Stimulated activated CD4-positive, alpha-beta T cell treated with anti-CD3 and anti-CD28 coated beads, Interleukin-1b, Interleukin-23, amount 100 ng/mL, for 1 hour (primary cell): ENCODE measurements at places on chromosomes 1 and 21.

- DNase-seq = no peak
Measured at GRCh38 chr1:61158591-61158990, 76.2 kb downstream of the NFIA start.

- no peak for DNase-seq
Measured at GRCh38 chr1:167541610-167542009, 12.0 kb downstream of the CREG1 start.

DNA sequence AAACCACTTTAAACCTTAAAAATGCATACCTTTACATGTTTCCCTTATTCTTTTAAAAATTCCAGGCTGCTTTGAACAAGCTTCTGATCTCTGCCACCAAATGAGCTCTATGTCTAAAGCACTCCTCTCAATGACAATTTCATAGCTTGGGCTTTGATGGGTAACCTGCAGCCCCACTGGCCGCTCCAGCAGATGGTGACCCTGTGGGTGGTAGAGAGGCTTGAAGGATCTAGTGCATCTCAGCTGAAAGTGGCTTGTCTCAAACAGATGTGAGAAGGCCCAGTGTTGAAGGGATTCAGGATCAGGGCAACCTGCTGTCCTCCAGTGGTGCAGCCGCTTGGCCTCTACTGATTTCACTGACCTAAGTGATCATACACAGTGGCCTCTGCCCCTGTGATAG is 84.7 kb upstream of the IRF2BP2 start:
- no peak for DNase-seq

- DNase-seq = no peak
Measured at GRCh38 chr1:162305969-162306368, 70.7 kb downstream of the SPATA46 start.

DNA sequence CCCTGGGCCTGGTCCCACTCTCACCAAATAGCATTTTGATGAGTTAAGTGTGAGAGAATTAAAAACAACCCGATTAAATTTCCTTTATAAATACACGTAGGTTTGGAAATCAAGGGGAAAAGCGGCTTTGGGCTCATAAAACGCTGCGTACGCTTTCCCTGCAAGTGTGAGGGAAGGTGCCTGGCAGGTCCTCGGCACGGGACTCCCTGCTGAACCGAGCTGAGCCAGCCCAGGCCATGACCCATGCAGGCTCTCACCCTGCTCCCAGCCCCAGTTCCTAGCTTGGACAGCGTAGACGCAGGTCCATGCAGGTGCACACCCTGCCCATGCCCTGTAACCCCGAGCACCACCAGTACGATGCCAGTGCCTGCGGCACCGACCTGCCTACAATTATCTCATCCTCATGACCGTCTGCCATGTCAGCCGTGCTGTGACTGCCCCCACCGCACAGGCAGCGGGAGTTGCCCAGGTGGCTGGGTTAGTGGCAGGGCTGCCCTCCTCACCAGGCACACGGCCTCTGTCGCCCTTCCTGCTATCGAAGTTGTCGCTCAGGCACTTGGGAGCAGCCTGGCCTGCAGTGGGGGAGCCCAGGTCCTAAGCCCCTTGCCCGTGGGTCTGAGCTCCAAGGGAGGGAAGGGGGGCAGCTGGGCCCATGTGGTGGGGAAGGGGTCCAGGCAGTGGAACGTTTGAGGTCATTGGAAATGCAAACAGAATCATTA is 41.0 kb upstream of the ACTRT2 start:
- DNase-seq = no peak

DNA sequence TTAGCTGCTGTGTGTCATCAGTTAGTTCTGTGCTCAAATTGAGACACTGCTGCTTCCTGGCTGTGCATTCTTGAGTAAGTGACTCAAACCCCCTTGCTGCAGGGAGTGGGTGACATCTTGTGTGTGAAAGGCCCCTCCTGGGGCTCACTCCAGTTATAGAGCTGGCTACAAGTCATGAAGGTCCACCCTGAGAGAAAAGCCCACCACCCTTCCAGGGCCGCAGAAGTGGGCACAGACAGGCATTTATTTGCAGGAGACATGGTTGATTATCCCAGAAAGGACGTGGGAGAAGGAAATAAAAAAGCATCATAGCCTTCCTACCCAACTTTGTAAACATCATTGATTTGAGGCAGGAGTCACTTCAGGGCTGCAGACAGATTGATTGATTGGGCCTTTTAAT is 550.6 kb downstream of the MATN1 start:
- DNase-seq = no peak

DNA sequence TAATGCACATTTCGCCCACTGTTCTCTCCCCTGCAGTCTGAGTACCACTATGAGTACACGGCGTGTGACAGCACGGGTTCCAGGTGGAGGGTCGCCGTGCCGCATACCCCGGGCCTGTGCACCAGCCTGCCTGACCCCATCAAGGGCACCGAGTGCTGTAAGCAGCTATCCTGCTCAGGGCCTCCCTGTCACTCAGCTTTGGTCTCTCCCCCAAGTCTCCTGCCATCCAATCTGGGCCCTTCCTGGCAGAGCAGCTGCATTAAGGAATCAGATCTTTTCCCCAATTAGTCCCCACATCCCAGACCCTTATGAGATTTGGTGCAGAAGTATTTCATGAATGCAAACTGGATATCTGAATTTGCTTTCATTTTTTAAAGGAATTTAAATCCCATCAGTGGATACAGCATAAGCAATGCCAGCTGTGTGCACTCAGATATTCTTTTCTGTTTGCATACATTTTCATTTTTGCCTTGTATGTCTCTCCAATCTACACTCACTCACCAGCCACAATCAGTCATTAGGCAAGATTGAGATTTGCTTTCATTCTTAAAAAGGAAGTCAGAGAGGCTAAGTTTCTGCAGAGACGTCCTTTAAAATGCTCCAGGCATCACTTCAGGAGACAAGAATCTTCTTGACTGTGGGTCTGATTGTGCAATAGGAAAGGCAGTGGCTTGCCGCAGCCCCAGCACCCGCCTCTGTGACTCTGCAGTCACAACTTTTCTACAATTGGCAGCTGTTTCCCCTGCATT is 48.1 kb downstream of the ELAPOR1 start:
- DNase-seq = no peak

DNA sequence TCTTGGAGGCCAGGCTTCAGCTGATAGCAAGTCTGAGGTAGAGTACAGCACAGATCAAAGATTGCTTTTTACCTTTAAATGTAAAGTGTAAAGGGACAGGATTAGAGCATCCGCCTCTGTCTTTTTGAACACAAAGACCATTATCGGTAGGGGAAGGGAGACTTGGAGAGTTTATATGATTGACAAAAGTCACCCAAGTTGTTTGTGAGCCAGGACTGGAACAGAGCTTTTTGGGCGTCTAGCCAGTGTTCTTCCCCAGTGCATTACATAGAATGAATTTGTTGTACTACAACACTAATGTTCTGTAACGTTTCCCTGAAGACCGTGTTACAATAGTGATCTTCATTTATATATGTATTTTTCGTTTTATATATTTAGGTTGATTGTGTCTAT is 9.3 kb upstream of the PIGC start:
- DNase-seq = no peak

- no peak for DNase-seq
Measured at GRCh38 chr1:86741947-86742572, 37.7 kb downstream of the SH3GLB1 start.

GRCh38 chr1:215376544-215377264 is 190.4 kb upstream of the KCTD3 start:
- DNase-seq = no peak

- DNase-seq = no peak
Measured at GRCh38 chr1:197951089-197951488, 33.9 kb downstream of the LHX9 start.

DNA sequence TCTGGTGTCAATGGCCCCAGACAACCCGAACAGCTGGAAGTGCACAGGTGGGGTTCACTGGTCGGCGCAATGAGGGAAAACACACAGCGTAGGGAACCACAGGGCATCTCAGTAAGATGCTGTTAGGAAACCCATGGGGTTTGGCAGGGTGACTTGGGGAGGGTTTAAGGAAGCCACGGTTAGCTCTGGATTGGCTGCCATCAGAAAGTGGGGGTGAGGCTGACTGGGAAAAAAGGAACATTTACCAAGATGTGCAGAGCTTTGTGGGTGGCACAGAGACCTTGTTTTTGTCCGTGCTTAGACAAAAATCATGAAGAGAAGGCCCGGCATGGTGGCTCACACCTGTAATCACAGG is 11.0 kb downstream of the ALDH4A1 start:
- no peak for DNase-seq

DNA sequence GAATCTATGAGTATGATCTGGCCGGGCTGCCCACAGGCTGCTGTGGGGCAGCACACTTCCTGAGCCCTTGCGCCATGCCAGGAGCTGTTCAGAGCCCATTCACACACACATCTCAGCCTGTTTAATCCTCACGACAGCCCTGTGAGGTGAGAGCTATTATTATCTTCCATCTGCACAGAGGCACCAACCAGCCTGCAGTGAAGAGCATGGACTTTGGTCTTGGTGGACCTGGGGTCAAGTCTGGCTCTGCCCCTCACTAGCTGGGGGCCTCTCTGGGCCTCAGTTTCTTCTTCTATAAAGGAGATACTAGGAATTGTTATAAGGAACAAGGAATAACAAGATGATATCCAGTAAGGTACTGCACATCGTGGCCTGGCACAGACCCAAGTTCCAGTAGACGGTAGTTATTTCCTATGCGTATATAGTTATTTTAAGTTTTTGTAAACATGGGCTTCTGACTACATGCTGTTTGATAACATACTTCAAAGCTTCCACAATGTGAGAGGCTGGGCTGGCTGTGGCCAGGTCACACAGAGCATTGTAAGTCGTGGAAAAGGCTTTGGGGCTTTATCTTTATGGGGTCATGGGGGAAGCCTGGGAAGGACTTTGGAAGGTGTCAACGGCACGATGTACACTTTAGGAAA is 3.4 kb upstream of the PADI2 start:
- no peak for DNase-seq

DNA sequence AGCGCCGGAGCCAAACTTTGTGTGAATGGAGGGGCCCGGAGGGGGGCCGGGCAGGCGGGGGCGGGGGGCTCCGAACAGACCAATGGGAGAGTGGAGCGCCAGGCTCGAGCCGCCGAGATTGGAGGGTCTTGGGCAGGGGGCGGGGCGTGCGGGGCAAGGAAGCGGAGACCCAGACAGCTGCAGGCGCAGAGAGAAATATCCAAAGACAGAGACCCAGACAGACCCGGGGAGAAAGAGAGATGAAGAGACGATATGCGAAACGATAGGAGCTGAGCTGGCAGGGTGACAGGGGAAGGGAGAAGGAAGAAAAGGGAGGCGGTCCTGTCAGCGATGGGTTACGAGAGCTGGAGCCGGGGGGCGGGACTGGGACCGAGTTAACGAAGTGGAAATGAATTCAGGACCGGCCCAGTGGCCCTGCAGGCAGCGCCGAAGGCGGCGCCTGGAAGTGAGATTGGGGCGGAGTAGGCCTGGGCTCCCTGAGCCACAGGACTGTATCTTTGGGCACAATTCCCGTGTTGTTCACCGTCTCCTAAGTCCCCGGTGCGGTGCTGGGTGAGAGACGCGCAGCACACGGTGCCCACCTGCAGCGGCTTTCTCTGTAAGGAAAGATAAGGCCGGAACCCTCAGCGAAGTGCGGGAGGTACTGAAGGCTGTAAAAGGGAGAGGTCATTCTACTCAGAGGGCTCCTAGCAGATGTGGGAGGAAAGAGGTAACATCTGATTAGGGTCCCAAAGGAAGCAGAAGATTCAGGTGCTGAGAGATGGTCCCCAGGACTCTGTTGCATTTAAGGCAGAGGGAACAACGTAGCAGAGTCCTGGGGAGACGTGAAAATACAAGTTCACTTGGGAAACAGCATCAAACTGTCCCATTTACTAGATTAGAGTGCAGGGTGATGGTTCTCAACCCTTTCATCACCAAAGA is 543 bp upstream of the KCNJ10 start:
- DNase-seq = peak; percentile 37

DNA sequence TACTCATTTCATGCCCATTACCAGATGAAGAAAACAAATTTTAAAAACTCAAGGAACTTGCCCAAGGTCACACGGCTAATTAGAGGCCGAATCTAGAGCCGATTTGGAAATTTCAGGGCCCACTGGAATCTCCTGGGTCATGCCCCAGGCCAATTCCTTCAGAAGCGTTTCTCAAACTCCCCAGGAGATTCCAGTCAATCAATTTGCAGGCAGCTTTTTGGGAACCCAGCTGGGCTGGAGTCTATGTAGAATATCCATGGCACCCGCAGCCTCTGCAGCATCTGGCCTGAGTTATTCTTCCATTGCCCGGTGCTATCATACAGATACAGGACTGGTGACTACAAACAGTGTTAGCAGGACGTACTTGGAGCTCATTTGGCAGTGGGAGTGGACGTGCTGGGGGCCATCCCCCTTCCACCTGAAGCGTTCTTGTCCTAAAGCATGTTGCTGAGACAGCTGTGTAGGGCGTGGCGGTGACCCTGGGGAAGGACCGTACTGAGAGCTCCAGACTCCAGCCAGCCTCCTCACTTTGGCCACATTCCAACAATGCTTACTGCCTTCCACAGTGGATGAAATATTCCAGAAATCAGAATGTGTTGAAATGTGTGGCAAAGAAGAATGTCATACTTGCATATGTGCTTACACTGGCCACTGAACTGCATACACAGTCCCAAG is 38.3 kb downstream of the ABCG1 start:
- no peak for DNase-seq

GRCh38 chr1:93574991-93575390 is 106.6 kb downstream of the BCAR3 start:
- DNase-seq = no peak

DNA sequence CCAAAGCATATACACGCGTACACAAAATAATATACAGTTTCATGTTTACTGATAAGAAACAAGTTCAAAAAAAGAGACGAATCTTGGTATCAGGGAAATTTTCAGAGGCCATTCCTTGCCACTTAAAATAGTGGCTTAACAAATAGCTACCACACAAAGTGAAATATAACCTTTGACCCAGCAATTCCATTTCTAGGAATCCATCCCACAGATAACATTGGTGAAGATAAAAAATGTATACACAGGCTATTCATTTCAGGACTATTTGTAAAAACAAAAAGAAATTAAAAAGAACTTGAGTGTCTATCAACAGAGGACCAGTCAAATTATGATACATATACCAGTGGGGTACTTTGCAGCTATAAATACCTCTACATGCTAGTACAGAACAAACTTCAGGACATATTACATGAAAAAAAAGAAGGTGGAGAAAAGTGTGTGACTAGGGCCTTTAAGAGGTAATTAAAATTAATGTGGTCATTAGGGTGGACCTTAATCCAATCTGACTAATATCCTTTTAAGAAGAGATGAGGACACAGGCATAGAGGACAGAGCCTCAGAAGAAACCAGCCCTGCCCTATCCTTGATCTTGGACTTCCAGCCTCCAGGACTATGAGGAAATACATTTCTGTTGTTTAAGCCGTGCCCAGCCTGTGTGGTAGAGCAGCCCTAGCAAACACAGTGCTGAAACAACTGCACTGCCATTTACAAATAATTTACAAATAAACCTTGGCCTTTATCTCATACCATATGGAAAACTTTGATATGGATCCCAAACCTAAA is 7.8 kb downstream of the UBE2G2 start:
- no peak for DNase-seq

GRCh38 chr1:211829343-211830054 is 1.1 kb downstream of the LPGAT1 start:
- no peak for DNase-seq

GRCh38 chr1:209870151-209870831 is 42.5 kb downstream of the UTP25 start:
- DNase-seq = no peak

GRCh38 chr1:178189814-178190213 is 95.9 kb downstream of the RASAL2 start:
- DNase-seq = no peak

GRCh38 chr1:2890221-2890850 is 88.8 kb upstream of the TTC34 start:
- no peak for DNase-seq

- DNase-seq = no peak
Measured at GRCh38 chr1:178543290-178543607, 30.3 kb downstream of the TEX35 start.
